NCI-H1092 (cell line): ENCODE measurements at places on chromosomes 1 and 21.

DNA sequence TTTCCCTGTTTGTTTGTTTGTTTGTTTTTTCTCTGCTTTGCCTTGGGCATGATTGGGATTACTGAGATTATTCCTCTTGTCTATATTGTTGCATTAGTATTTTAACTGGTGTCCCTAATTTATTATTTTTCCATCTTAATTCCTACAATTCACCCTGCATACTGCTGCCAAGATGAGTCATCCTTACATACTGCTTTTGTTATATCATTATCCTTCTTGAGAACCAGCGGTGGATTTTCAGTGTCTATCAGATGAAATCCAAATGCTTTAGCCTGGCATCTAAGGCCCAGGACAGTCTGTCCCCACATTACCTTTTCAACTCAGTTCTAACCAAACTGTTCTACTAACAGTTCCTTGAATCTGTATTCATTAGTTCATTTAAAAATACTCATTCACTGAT is 101.7 kb downstream of the OLFML2B start:
- DNase-seq = no peak

DNA sequence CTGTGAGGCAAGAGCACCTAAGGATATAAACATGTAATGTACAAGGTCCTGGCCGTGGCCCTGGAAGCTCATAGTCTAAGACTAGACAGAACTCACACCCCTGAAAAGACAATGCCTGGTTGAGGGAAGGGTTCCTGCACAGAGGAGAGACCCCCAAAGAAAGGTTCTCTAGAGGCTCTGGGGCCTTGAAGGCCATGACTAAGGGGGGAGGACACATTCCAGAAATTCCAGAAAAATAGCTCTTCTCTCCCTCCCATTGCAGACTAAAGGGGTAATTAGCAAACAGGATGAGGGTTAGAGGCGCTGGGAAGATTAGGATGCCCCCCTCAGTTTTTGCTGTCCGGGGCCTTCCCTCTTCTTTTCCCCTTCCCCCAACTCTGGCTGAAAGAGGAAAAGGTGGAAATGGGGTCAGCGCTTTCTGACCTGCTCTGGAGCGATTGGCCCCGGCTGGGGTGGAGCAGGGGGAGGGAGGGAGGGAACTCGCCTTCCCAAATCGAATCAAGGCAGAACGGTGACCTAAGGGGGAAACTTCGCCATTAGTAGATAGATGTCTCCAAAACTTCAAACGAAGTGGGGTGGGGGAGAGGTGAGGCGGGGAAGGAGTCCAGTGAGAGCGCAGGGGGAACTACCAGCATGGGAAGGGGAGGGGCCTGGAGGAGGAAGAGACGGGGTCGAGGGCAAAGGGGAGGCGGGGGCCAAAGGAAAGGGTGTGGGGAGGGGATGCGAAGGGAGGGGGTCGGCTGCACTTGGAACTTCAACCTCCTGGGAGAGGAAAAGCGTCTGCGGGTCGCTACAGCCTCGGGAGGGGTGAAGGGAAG is 11.8 kb downstream of the PAX7 start:
- no peak for DNase-seq

- DNase-seq = no peak
These were observed 631.8 kb downstream of the RWDD3 start for GRCh38 chr1:95865769-95866168.

DNA sequence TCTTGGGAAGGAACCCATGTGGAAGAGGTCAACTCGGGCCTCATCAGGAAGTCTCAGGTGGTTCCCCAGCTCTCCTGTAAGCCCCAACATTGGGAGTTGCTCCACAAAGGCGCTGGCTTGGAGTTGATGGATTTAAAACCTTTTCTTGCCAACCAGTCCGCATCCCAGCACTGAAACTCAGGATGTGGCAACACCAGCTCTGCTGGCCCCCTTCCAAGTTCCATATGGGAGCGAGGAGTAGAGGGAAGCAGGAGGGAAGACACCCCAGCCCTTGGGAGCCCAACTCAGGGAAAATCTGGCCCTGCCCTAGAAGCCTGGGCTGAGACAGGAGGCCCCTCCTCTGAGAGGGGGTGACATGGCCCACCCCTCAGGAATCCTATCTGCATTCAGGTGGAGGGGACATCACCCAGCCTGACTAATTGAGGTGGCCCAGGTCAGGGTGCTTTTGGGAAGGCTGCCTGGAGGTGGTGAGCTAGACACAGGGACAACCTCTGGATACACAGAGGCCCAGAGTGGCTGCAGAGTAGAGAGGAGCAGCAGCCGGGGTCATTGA is 33.1 kb upstream of the DMBX1 start:
- DNase-seq = no peak

GRCh38 chr21:42426424-42426823 is 22.7 kb downstream of the UBASH3A start:
- no peak for DNase-seq

DNA sequence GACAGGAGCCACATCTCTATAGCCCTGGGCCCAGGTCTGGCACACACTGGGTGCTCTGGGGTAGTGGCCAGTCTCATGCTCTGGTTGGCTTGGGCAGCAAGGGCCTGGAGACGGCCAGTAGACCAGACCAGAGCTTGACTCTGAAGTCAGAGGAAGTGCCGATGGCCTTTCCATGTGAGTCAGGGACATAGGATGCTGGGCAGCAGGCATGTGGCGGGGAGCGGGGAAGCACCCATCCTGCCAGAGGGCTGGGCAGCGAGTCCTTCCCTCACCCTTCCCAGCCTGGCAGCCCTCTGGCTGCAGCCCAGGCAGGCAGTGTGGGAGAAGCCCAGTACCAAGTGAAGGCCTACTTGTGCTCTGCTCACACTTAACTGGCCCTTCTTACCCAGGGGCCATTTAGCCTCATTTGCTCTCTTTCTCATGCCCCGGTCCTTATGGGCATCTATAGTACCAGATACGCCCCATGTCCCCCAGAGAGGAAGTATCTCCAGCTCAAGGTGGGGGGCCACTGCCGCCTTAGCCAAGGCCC is 3.3 kb downstream of the GPR153 start:
- DNase-seq = no peak

- DNase-seq = no peak
These were observed 11.4 kb upstream of the RWDD3 start for GRCh38 chr1:95222629-95223028.

DNA sequence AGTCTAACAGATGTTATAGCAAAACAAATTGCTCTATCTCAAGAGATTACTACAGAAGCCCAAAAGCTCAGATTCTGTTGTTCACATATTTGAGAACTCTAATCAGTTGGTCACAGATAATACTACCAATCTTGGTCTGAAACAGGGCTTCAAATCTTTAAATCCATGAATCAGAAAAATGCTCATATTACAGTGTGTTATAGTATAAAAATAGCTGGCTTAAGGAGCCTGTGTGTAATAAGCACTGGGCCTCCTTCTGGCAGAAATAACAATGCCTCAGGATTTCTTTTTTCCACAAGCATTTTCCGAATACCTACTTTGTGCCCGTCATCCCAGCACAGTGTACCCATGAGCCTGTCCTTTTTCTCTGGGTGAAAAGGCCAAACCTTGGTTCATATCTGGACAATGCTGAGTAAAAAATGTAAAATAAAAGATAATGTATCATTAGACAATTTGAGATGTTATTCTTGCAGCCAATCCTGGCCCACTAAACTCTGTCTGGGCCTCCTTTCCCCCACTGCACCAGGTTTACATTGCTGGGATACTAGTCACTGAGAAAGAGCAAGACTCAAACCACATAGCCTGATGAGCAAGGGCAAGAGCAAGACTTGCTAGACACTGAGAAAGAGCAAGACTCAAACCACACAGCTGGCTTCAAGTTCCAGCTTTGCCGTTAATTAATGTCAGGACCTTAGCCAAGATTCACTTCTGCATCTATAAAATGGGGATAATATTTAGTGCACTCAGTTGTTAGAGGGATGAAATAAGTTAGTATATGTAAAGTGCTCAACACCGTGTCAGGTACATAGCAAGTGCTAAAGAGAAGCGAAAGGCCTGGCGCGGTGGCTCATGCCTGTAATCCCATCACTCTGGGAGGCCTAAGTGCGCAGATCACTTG is 17.0 kb upstream of the ADAR start:
- DNase-seq = no peak

DNA sequence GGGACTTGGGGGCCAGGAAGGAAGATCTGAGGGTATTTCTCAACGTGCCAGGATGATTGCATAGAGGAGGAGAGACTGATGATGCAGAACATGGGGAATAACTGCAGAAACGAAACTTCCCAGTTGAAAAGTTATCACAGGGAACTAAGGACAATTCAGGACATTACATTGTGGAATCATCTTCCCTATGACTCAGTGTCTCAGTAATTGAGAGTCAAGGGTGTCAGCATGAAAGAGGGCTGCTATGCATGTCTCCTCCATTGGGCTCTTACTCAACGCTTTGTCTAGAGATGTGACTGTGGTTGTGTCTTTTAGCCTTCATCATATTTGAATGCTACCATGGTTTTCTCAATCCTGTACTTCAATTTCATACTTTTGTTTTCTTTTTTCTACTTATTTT is 48.9 kb upstream of the PTGFR start:
- no peak for DNase-seq

DNA sequence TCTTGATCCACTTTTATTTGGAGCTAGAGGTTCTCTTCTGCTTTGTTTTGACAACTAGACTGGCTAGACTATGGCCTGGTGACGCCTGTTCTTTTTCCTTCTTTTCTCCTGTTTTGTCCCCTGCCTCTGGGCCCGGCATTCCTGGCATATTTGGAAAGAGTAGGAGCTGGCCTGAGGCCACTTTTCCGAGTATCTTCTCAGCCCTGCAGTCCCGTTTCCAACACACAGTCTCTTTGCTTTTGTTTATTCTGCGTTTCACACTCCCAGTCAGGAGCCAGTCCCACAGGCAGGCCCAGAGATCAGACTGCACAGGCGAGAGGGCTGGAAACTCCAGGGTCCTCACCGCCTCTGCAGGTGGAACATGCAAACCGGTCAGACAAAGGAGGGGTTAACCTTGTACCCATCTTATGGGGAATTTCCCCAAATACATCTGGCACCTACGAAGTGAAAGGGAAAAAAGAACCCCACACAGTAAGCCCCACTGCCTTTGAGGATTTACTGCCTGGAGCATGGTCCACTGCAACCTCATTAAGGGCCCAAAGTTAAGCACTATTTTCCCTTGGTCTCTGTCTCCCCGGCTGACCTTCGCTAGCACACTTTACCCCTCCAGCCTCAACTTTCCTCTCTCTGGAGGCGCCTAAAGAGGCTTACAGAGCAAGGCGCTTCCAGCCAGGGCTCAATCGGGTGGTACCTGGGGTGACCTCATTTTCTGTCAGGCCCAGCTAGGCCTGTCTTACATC is 141.1 kb downstream of the TOMM20 start:
- DNase-seq = no peak

GRCh38 chr1:206713070-206713469 is 28.4 kb downstream of the MAPKAPK2 start:
- no peak for DNase-seq

DNA sequence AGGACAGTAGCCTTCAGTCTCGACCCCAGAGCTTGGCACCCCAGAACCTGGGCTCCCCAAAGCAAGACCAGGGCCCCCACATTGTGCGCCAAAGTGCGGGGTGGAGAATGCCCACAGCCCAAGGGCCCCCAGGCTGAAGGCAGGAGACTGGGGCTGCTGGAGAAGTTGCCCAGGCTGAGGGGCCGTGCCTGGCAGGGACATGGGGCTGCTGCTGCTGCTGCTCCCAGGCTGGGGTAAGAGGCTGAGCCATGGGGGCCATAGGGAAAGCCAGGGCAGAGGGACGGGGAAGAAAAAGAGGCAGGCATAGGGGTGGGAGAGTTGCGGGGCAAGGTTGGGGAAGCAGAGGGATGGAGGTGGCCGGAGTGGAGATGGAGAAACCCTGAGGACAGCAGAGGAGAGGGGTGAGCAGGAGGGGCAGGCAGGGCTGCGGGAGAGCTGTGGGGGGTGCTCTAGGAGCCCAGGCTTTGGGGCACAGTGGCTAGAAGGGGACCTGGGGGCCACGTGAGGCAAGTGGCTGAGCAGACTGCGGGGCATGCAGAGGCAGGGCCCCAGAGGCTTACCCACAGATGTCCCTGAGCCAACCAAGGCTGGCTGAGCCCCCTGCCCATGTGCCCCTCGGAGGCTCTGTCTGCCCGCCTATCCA is 18.9 kb downstream of the SLC27A3 start:
- no peak for DNase-seq

- no peak for DNase-seq
These were observed 28.7 kb downstream of the TMED5 start for GRCh38 chr1:93151474-93151873.

GRCh38 chr1:245156736-245157505 is 2.1 kb downstream of the KIF26B start:
- peak; percentile 82 for DNase-seq

DNA sequence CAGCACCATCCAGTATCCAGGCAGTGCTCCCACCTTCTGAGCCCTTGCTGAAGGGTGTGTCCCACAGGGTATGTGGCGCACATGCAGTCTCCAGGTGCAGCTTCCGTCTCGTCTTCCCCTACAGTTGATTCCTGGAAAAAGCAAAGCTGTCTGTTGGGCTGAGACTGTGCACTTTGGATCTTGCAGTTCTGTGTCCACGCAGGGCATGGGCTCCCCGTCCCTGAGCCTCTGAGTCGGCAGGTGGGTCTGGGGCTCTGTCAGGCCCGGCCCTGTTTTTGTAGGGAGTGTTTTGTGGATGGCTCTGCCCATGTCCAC is 32.8 kb downstream of the SNAP47 start:
- no peak for DNase-seq

DNA sequence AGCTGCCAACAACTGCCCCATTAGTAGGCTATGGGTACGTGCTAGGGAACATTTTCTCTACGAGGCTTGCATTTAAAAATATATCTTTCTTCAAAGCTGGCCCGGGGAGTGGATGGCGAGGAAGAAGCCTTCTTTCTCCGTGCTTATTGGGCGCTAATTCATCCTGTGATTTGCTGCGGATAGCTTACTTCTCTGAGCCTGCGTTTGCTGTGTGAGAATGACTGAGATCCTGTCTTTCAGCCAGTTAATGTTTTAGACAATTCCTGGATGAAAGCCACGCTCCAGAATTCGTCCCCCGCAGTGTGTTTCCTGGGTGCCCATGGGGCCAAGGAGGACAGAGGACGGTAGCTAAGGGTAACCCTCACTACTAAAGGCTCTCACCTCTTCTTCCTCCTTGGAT is 57.8 kb upstream of the TARBP1 start:
- no peak for DNase-seq

GRCh38 chr1:182410620-182411273 is 10.3 kb upstream of the TEDDM1 start:
- no peak for DNase-seq

DNA sequence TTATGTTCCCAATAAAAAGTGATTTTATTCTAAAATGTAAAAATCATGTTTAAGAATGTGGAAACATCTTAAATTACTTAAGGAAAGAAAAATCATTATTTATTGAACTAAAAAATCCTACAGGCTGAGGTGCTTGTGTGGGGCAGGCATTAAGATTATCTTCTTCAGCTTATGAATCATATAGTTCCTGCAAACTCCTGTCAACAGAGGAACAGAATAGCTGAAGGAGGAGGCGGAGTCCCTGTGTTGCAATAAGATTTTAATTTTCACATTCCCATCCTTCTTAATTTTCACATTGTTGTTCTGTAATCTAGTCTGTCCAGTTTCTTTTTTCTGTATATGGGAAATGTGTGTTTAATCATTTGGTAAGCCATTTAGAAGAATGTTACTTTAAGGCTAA is 20.6 kb upstream of the OLFML3 start:
- DNase-seq = no peak
